ENCODE measurements at places on chromosomes 2 and 18. TPM values are rescaled to one million over a fixed set of nuclear protein-coding genes. Genes with fewer than 3 reads are reported as not detected.

POTEJ gene
- total RNA-seq, result not detected

POTEI gene
- not detected for total RNA-seq

DNER gene
- total RNA-seq, result 8.3 TPM

NT5C1B gene
- total RNA-seq, result 0.39 TPM

ZNF385B gene
- 4.9 TPM for total RNA-seq

Measured in gastroesophageal sphincter (tissue), 4 donors.